Smooth muscle cell of trachea (primary cell): ENCODE measurements at places on chromosomes 1 and 21. TPM values are rescaled to one million over a fixed set of nuclear protein-coding genes. Genes with fewer than 3 reads are reported as not detected.

ZFP69B gene
- total RNA-seq: 2.2 and 3.8 TPM in 2 replicates

ZP4 gene
- total RNA-seq: not detected in 2 replicates

FAM89A gene
- 4.9 and 7.8 TPM in 2 replicates for total RNA-seq

ZBTB8A gene
- total RNA-seq: 7.1 and 9.2 TPM in 2 replicates

HAO2 gene
- not detected in 2 replicates for total RNA-seq

RAB7B gene
- total RNA-seq: 12.4 and 16.7 TPM in 2 replicates

CRYZ gene
- total RNA-seq: 25.6 and 84.2 TPM in 2 replicates
